ENCODE measurements at places on chromosomes 13 and 19.

DNA sequence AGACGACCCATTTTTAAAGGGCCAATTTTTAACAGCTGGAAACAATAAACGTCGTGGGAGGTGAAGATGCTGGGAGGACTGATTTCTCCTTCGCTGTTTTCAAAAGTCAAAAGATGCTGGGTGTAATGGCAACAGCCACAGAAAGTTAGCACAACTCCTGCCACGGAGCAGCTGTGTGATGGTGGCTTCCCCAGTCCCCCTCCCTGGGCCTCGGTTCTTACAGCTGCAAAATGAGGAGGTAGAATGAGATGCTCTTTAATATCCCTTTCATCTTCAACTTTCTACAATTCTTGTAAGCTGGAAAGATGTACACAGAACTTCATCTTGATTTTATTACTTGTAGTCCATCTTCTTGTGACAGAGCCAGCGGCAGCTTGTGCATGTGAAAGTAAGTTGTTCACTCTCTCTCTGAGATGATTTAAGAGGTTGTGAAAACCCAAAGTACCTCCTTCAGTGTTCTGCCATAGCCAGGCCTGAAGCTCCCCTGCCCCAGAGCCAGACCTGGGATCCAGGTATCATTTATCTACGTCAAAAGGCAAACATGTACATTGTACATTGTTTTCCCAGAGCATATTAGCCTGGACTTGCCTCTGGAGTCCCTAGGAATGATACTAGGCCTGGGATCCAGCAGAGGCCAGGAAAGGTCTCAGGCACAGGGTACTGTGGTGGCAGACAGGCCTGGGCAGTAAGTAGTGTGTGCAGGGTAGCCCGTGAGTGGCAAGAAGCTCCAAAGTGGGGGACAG, 3.4 kb upstream of the UBE2L5 start:
- no peak for DNase-seq

- DNase-seq, result no peak
Measured at GRCh38 chr19:50794876-50795663, 4.9 kb downstream of the ACP4 start.

DNA sequence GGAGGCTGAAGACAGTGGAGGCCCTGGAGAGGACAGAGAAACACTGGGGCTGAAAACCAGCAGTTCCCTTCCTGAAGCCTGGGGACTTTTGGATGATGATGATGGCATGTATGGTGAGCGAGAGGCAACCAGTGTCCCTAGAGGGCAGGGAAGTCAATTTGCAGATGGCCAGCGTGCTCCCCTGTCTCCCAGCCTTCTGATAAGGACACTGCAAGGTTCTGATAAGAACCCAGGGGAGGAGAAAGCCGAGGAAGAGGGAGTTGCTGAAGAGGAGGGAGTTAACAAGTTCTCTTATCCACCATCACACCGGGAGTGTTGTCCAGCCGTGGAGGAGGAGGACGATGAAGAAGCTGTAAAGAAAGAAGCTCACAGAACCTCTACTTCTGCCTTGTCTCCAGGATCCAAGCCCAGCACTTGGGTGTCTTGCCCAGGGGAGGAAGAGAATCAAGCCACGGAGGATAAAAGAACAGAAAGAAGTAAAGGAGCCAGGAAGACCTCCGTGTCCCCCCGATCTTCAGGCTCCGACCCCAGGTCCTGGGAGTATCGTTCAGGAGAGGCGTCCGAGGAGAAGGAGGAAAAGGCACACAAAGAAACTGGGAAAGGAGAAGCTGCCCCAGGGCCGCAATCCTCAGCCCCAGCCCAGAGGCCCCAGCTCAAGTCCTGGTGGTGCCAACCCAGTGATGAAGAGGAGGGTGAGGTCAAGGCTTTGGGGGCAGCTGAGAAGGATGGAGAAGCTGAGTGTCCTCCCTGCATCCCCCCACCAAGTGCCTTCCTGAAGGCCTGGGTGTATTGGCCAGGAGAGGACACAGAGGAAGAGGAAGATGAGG, 1.5 kb downstream of the PPP1R15A start:
- DNase-seq, result no peak

DNA sequence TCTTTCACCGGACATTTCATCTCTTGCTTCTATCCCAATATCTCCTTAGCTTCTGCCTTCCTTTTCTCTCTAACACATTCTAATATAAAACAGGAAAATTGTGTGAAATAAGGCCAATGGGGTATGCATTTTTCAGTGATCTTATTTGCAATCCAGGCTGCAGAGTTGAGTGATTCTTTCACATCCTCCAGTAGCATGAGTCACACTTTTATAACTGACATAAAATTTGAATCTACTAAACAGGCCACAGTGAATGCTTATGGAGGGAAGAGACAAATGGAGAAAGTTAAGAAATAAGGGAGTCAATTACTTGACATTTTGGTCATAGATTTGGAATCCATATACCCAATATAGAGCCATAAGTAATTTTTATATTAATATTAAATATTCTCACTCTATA, 1037.0 kb upstream of the SPRY2 start:
- DNase-seq, result no peak

DNA sequence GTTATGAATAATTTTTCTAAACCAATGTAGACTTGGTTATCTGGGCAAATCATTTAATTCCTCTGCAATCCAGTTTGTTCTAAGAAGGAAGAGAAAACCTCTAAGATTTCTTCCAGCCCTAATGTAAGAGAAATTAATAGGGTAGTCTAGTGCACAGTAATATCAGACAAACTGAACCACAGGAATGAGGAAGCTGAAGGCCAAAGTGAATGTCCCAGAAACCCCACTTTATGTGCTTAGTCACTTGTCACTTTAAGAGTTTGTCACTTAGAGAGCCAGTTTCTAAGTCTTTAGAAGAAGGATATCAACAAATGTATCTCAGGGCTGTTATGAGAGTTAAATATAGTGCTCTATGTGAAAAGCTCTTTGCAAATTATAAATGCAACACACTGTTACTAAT, 750.6 kb downstream of the DIAPH3 start:
- DNase-seq, result no peak

GRCh38 chr19:11942843-11943108, 17.9 kb downstream of the ZNF700 start:
- no peak for DNase-seq

Data from NCI-H2029 treated with DMSO at 0.1 percent for 48 hours (cell line).